ENCODE measurements at places on chromosomes 16 and 17.
A peak's percentile ranks its signal among the peaks of the same experiment; 100 is the strongest.

GRCh38 chr16:86044881-86045590 lies 146.1 kb downstream of the IRF8 start:
- peak; percentile 87 for DNase-seq

GRCh38 chr17:32936894-32937500 lies 9.0 kb downstream of the TMEM98 start:
- DNase-seq = peak; percentile 76

GRCh38 chr17:40366861-40367518 lies 2.5 kb upstream of the GJD3 start:
- DNase-seq = no peak

DNA sequence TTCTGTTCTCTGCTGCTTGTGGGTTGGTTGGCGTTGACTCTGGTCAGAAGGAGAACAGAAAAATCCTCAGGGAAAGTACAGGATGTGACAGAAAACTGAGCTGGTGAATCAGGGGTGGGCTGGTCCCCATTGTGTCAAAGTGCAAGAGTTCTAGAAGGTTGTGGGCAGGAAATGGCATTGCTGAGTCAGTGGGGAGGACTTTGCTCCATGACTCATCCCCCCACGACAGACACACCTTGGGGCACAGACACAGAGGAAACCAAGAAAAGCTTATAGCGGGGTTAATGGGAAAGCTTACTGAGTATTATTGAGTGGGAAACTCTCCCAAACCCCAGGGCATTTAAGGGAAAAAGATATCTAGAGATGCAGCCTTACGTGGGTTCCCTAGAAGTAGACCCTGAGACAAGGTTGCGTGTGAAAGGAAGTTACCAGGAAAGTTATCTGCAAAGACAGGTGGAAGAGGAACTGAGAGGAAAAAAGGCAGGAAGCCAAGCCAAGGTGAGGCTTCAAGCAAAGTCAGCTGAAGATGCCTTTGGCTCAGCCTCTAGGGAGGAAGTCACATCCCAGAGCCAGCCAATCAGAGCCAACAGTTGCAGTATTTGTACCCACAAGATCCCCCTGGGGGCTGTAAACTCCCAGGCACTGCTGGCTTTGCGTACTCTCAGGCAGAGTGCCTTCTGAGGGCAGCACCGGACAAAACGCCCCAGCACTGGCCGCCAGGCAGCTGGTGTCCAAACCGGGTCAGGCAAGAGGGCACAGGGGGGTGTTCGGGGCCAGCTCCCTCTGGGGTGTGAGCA lies 86.4 kb downstream of the FOXL1 start:
- DNase-seq = peak; percentile 87

DNA sequence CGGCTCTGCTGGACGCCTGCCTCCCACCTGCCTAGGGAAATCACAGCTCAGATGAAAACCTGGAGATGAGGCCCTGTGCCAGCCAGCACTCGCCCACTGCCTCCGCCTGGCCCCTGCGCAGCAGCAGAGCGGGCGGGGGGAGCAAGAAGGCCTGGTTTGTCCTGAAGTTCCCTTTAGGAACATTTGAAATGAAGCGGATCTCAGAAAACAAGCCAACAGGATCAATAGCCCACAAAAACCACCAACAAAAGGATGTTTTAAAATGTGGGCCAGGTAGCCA lies 48.0 kb downstream of the RBFOX3 start:
- no peak for DNase-seq
